Tibial nerve (tissue), 4 donors: ENCODE measurements at places on chromosomes 1 and 21. TPM values are rescaled to one million over a fixed set of nuclear protein-coding genes. Genes with fewer than 3 reads are reported as not detected.

The ARHGAP30 gene
- total RNA-seq = 6.1 TPM

The MEX3A gene
- total RNA-seq = 0.42 TPM

The SV2A gene
- 0.84 TPM for total RNA-seq

GRCh38 chr1:164713456-164714207, 154.6 kb downstream of the PBX1 start:
- no peak for DNase-seq

- DNase-seq = no peak
These were observed 28.4 kb downstream of the ACP6 start for GRCh38 chr1:147641695-147642592.

DNA sequence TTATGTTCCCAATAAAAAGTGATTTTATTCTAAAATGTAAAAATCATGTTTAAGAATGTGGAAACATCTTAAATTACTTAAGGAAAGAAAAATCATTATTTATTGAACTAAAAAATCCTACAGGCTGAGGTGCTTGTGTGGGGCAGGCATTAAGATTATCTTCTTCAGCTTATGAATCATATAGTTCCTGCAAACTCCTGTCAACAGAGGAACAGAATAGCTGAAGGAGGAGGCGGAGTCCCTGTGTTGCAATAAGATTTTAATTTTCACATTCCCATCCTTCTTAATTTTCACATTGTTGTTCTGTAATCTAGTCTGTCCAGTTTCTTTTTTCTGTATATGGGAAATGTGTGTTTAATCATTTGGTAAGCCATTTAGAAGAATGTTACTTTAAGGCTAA, 20.6 kb upstream of the OLFML3 start:
- no peak for DNase-seq

DNA sequence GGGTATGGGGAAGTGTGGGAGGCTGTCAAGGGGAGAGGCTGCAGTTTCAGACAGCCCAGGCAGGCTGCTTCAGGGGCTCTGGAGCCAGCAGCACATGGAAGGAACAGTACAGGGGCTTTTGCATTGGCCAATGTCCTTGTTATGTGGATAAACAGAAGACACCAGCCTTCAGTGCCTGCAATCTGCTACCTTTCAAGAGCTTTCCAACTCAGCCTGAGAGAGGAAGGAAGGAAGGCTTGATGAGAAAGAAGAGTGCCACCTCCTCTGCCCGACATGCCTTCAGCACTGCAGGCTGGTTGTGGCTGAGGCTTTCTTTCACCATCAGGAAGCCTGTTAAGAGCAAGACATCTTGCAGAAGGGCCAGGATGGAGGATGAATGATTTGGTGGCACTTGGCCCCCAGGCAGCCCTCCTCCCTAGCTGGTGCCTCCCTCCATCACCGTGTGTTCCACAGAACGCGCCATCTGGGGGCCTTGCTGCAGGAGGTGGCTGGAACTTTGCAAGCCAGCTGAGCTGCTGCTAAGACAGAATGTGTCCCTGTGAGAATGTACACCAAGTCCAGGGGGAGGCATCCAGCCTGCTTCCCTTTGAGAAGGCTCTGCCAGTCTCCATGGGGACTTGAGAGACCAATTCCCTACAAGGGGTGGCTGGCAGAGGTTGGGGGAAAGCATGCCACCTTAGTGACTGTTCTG, 372.4 kb upstream of the PROX1 start:
- no peak for DNase-seq

DNA sequence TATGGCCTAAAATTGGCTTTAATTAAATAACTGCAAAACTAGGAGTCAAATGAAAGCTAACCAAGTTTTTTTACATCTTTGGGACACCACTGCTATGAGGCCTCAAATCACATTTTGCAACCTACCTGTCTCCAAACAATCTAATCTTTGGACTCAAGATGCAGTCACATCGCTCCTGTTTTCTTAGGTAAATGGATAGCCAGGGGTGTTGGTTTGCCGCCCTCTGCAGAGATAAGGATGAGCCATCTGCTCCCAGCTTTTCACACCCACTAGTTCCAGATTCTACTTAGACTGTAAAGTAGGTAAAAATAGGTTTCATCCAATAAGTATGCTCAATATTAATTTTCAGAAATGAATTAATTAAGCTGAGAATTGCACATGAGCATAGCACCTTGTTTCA, 456.5 kb downstream of the KIF26B start:
- no peak for DNase-seq

DNA sequence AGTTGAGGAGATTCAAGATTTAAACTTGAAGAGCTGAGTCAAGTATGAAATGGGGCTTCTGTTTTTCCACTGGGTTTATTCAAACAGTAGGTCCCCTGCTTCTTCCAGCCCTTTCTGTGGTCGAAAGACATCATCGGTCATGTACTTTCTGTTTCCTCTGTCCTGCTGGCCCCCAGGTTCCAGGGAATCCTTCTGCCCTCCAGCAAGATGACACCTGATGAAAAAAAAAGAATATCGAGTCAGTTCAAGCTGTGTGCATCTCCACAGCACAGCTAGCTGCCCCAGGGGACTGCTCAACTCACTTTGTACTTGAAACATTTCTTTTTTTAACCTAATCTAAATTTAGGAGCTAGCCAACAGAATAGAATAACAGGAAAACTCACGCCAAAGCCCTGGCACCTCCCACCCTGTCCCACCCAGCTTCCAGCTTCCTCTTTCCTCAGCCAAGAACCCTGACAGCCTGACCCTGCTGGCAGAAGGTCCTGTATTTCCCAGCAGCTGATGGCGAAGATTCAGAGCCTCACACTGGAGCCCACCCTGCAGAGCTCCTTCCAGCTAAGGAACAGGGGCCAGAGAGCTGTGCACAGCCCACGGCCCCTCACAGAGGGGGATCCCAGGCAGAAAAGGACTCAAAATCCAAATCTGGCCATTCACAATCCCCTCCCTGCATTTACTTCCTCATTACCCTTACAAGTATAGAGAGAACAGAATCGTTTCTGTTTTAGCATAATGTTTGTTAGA, 176.5 kb downstream of the PSMG1 start:
- peak; percentile 52 for DNase-seq

- no peak for DNase-seq
These were observed 32.3 kb downstream of the LAMB3 start for GRCh38 chr1:209619696-209620486.

DNA sequence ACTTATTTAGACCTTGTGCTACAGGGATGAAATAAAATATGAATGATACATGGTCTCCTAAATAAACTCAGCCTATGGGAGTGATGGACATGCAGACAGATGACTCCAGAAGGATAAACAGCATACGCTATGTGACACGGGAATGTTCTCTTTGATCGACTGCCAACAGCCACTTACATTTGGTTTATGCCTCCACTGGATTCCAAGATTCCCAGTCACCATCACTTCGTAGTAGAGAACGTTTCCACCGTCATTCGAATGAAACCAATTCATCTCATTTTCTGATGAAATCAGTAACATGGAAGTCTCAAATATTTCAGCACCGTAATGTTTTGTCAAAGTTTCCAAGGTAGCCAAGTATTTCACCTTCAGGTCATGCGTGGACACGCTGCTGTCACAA, 99.7 kb downstream of the JAK1 start:
- DNase-seq = no peak

- DNase-seq = peak; percentile 92
These were observed 22.9 kb downstream of the KCNA10 start for GRCh38 chr1:110495926-110496600.

GRCh38 chr1:12548973-12549459, 69.0 kb downstream of the DHRS3 start:
- DNase-seq = no peak
